ENCODE measurements at places on chromosomes 7 and 10. TPM values are rescaled to one million over a fixed set of nuclear protein-coding genes. Genes with fewer than 3 reads are reported as not detected.

Gene ZNF503
- 0.23 TPM for total RNA-seq

Gene MEST
- total RNA-seq: 0.68 TPM

Gene CALCR
- not detected for total RNA-seq

Gene GOLGA7B
- 10.5 TPM for total RNA-seq

Gene SYT15
- total RNA-seq: 0.95 TPM

DNA sequence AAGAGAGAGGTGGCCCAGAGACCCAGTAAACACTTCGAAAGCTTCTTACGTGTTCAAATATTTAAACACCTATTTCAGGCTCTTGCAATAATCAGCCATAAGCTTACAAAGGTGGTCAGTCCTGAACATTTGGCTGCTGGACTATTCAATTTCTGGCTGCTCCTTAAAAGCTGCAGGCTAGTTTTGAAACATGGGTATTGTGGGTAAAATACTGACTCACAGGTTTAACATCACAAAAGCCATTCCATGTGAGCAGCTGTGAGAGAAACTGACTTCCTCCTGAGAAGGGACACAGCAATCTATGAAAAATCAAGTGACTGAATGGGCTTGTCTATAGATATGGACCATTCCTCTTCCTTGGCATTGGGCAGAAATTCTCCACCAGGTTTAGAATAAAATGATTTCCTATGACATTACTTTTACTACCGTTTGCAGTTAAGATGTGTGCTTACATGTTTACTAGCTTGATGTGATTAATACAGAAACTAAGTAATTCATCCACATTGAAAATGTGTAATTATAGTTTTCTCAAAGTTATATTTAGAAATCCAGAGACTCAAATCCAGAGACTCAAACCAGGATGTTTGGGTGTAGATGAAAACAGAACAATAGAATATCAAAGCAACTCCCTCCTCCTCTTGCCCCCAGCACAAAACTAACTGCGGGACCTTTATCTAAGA, 252.3 kb downstream of the GATA3 start:
- no peak for DNase-seq

DNA sequence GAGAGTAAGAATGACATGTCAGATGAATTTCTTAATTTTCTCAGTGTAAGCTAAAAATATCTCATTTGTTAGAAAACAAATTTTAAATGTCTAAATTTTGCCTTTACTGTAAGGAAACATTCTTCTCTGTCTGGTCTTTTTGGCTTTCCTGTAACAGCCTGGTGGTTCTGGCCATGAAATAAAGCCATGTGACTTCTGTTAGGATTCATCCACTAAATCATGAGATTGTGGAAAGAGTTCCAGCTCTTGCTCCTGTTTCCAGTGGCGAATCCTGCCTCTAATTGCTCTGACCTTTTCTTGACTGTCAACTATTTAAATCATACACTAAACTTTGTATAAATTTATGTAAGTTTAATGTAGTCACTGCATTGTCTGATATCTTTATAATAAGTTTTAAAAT, 398.5 kb upstream of the AKR1E2 start:
- no peak for DNase-seq

- DNase-seq: no peak
These were observed 3.6 kb downstream of the ZEB1 start for GRCh38 chr10:31322647-31323046.

DNA sequence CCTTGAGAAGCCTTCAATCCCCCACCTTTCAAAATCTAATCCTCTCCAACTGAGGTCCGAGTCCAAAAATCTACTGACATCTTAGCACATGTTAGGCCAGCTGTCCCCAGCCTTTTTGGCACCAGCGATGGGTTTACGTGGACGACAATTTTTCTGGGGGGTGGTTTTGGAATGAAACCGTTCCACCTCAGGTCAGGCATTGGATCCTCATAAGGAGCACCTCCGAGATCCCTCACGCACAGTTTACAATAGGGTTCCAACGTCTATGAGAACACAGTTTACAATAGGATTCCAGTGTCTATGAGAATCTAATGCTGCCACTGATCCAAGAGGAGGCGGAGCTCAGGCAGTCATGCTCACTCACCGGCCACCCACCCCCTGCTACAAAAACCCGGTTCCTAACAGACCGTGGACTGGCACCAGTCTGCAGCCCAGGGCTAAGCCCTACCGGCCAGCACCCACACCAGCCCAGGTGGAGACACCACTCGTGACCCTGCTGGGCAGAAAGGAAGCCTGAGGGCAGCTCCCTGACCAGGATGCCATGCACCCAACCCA, 107.6 kb downstream of the DIP2C start:
- no peak for DNase-seq

- no peak for DNase-seq
These were observed 243.5 kb upstream of the PITRM1 start for GRCh38 chr10:3415878-3416605.

GRCh38 chr10:130171196-130171595, 35.0 kb downstream of the GLRX3 start:
- peak; percentile 65 for DNase-seq

DNA sequence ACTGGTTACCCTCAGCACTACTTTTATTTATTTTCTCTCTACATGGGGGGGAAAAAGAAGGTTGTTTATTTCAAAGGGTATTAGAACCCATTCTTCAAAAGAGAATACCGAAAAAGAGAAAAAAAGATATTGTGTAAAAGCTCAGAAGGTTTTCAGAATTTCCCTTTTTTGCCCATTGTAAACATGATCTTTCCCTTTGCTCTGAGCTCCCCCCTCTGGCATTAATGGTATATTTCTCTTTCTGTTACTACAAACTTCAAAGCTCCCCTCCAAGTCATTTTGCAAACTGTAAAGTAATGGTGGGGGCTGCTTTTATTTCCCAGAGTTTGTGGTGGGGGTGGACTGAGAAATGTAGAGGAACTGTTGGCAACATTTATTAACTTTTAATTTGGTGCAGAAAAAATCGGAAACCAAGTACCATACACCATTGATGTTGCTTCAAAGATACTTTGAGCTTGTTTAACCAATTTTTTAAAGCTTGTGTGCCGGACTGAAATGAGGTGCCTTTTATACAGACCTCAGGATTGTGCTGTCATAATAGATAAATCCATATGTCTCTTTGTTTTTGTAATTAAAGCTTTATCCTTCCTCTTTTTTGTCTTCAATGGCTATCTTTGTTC, 181.5 kb downstream of the EXOC4 start:
- DNase-seq: no peak

DNA sequence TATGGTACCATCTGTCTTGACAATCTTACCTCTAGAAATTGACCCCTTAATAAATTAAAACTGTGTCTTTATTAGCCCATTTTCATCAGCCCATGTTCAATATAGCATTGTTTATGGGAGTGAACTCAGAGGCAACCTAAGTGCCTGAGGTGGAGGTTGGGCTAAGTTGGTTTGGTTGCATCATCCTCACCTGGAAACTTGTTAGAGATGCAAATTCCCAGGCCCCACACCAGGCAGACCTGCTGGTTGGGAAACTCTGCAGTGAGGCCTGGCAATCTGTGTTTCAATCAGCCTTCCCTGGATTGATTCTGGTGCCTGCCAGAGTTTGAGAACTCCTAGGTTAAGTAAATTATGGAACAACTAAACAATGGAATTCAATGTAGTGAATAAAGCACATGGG, 9.4 kb upstream of the FAM170B start:
- DNase-seq: no peak

- no peak for DNase-seq
These were observed 330.6 kb downstream of the CCSER2 start for GRCh38 chr10:84659027-84659426.

DNA sequence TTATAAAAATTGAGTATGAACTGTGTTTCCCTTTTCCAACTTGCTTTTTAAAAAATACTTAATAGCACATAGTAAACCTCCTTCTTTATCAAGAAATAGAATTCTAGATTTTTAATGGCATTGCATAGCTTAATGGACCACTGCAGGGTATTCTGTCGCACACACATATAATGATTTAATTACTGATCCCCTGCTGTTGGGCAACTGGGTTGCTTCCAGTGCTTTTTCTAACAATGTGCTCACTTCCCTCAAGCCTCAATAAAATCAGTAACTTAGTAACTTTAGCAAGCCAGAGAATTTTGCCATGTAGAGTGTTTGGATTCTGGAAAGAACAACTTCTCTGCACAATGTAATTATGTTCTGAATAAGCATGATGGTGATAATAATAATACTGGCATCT, 49.1 kb upstream of the PDLIM1 start:
- DNase-seq: no peak

DNA sequence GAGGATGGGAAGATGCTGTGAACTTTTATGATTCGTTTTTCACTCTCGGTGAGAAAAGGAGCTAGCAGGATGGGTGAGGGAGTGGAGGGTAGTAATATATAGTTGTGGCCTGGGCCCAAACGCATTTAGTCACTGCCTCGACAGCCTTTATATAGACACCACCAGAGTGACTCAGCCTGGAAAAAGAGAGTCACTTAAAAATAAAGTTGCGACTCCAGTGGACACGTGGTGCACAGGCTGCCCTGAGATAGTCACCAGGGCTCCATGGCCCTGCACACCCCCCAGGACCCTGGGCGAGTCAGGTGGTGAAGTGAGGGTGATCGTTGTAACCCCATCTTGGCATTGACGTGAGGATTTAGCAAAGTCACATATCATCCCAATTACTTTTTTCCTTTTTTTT, 106.7 kb downstream of the CUX1 start:
- no peak for DNase-seq

Measured in activated CD4-positive, alpha-beta memory T cell treated with anti-CD3 and anti-CD28 coated beads, Interleukin-2, amount 10 ng/mL, durations not matched to agents 7 days and 5 days (primary cell).